Astrocyte of the cerebellum (primary cell): ENCODE measurements at places on chromosomes 13 and 19.

DNA sequence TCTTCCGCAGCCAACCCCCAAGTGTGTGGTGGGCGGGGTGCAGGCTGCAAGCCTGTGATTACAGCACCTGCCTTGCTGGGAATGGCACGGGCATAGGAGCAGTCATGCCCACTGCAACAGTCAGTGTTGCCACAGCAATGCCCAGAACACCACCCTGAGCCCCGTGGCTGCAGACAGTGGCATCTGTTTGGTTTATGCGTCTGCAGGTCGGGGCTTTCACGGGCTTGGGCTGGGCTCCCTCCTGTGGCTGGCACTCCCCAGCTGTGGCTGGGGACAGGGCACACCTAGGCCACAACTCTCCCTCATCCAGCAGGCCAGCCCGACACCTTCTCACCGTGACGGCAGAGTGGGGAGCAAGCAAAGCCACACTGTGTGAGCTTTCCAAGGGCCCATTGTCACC, 115.3 kb upstream of the C1QTNF9B start:
- no peak for DNase-seq

DNA sequence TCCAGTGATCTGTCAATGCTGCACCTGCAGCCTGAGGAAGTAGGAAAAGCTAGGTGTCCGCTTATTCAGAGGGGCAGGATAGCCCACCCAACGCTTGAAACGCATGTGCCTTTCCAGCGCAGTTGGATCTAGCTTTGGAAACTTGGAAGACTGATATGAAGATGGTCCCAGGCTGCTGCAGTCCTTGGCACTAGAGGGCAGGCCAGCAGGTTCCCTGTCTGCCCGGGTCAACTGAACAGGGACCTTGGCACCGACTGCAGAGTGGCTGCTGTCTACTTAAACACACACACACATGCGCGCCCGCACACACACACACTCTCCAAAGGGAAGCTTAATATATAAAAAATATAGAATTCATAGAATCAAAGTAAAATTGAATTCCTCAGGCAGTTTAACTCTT, 100.0 kb downstream of the TSHZ3 start:
- no peak for DNase-seq

DNA sequence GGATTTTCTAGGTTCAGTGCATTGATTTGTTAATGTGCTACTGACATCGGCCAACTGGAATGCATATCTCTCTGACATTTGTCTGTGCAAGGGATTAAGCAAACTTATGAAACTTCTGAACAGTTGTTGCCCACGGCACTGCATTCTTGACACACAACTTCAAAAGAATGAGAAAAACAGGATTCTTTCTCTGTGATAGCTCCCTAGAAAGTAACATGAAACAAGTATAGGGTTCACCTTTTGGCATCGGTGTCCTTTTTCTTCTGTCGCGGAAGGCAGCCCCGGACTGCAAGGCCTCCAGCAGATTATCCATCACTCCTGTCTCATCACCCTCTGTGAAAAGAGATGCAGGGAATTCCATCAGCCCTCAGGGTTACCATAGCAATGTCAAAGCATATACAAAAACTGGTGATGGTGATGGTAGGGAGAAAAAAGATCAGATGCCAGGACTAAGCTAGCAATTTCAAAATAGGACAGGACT, 389.2 kb downstream of the DIAPH3 start:
- DNase-seq: peak; percentile 20

DNA sequence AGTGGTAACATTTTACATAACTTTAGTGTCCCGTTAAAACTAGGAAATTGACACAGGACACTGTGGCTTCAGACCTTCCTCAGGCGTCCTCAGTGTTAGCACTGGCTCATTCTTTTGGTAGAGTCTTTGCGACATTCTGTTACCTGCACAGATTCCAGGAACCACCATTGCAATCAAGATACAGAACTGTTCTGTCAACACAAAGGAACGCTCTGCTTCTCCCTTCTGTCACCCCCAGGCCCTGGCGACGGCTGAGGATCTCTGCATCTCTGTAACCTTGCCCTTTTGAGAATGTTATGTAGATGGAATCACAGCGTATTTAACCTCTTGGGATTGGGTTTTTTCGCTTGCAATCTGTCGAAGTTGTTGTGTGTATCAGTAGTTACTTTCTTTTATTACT, 22.6 kb downstream of the KDM4B start:
- no peak for DNase-seq

DNA sequence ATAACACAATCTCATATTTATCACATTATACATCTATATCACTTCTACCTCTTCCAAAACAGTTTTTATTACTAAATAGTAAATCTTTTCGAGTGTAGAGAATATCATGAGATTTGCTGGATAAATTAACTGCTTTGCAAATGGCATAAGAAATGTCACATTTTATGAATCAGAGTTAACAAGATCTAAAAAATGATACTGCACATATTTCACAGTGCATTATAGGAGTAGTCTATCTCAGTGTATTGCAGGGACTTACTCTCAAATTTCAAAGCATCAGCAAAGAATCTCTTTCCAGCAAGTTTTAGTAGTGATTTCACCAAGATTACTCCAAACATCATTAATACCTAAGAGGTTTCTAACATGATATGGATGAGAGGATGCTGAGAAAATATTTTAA, 687.1 kb upstream of the SLITRK1 start:
- no peak for DNase-seq

DNA sequence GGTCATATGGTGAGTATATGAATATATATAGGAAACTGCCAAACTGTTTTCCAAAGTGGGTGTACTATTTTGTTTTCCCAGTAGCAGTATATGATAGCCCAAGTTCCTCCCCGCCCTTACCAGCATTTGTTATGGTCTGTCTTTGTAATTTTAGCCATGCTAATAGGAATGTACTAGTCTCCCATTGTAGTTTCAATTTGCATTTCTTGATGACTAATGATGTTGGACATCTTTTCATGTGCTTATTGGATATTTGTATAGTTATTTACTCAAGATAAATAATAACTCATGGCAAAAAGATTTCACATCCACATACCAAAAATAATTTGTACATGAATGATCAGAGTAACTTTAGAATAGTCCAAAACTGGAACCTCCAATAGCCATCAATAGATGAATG, 75.3 kb upstream of the SERP2 start:
- no peak for DNase-seq

DNA sequence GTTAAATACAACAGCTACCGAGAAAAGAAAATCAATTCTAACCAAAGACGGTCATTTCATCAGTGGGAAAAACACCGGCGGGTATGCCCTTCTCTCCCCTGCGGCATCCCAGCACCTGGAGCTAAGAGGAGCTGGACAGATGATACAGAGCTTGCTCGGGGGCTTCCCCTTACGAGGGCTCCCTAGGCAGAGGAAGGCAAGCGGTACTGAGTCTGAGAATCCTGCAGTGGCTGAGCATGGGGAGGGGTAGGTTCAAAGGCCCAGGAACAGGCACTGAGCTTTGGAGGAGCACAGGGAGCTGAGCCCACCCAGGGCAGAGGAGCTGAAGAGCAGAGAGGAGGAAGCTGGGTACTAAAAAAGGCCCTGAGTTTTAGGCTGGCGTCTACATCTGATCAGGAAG, 12.7 kb downstream of the STK24 start:
- DNase-seq: no peak
